ENCODE measurements at places on chromosomes 2 and 18.

GRCh38 chr2:108889907-108890306 lies 99.1 kb downstream of the EDAR start:
- DNase-seq: no peak

DNA sequence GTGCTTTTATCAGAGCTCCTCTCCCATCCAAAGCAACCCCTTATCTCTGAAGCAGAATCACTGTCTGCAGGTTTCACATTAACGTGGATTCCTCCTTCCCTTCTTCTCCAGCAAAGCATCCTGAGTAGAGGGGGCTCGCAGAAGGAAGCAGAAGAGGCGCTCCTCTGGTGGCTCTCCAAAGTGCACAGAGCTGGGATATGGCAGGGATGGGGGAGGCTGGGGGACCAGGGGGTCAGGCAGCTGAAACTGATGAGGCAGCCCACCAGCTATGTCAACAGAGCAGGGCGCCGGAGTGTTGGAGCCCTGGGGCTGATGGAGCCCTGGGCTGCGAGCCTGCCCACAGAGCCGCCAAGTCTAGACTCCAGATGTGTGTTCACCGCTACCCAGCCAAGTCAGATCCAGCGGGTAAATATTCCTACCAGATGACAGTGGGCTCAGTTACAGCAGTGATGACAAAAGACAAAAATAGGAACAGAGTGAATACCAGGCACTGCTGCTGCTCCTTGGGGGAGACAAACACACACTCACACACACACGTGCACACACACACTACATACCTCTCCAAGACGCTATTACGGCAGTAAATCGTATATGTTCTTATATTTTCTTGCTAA lies 678.3 kb upstream of the ID2 start:
- no peak for DNase-seq

GRCh38 chr18:44520981-44521667 lies 159.6 kb upstream of the SETBP1 start:
- no peak for DNase-seq

GRCh38 chr2:96839875-96840850 lies 3.7 kb downstream of the ANKRD23 start:
- DNase-seq: no peak

DNA sequence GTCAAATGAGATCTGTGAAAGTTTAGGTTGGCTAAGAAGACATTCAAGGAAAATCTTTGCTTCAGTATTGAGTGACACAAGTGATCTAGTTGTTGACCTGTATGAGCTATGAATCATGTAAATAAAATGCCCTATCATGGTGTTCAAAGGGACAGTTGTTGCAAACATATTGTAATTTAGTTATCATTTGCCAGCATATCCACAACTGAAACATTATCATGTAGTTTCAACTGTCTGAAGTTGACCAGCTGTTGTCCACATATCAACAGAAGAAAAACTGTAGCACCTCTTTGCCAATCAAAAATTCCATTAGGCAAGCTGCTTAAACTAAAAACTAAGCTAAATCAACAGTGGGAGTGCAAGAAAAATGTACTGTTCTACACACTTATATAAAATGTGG lies 527.1 kb upstream of the NRXN1 start:
- no peak for DNase-seq

DNA sequence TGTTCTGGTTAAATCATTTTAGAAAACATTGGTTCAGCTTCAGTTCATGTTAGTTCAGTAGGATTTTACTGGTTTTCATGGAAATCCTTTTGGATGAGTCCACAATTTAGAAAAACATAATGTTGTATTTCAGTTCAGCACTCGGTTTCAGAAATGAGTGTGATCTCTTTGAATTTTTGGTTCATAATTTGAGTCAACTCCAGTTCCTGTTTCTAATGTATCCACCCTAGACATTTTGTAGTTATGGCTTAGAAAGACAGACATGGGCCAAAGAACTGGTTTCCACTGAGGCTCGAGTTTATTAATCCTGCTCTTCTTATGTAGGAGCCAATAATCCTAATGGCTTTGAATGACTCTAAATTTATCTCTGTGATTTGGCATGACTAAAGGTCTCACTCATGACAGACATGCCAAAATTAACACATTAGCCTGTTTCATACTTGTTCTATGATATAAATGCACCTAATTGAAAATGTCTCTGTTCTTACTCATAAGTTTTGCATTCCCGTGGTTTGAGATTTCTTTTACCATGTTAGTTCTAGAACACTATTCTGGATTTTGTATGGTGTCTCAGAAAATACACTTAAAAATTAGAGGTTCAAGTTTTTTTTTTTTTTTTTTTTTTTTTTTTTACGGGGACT lies 82.3 kb upstream of the SPRED2 start:
- DNase-seq: no peak

DNA sequence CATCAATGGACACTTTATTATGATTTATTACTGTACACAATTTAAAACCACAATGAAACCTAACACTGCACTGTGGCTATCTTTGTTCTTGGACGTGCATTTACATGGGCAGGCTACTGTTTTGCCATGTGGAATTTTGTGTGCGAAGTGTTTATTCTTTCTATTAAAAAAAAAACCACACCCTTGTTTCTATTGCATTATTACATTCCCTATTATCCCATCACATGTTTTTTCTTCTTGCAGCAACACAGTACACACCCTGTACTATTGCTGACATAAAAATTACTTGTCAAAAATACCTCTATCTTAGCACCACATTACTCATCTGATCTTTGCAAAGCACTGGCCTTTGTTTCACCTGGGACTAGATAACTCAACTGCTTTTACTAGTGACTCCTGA lies 1.5 kb downstream of the RNF152 start:
- DNase-seq: no peak

DNA sequence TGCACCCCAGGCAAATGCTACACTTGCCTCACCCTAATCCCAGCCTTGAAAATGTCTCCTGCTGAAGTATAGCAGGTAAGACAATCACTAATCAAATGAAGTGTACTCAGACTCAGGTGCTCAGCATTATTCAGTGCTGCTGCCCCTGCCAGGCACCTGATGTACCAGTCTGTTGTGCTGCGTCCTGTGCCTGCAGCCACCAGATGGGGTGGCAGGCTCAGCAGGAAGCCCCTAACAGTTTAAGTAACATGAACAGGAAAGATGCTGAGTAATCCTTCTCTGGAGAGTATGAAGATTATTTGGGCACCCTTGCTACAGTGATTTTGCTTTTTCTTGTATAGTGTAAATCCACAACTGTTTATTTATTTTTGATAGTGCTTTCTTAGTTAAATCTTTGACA lies 69.1 kb downstream of the TACR1 start:
- no peak for DNase-seq

GRCh38 chr2:38218591-38218991 lies 142.6 kb upstream of the CYP1B1 start:
- no peak for DNase-seq

DNA sequence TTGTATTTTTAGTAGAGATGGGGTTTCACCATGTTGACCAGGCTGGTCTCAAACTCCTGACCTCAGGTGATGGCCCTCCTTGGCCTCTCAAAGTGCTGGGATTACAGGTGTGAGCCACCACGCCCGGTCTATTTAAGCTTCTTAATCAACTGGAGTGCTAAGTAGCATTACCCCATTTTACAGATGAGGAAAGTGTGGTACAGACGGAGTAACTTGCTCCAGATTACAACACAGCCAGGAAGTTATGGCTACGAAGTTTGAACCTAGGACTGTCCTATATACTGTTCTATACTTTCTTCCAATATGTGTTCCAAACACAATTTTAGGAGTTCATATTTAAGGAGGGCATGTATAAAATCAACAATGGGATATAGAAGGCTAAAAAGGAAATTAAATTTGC lies 197.7 kb downstream of the TGIF1 start:
- DNase-seq: no peak

GRCh38 chr2:146503366-146503765 lies 1341.5 kb upstream of the ACVR2A start:
- DNase-seq: no peak

DNA sequence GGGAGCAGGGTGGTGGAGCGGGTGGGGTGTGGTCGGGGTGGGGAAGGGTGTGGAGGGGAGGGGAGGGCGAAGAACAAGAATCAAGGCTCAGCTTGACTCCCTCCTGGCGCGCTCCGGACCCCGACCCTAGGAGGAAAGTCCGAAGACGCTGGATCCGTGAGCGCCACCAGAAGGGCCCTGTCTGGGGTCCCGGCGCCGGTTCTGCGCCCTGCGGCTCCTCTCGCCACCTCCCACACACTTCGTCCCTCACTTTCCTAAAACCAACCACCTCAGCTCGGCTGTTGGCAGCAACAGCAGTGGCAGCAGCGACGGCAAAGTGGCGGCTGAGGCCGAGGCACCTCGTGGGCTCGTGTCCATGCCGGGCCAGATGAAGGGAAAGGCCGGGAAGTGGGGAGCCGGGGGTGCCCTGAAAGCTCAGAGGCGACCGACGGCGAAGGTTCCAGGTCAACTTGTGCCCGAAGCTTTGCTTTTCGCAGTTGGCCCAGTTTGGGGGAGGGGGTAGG lies 2.1 kb downstream of the KLHL14 start:
- no peak for DNase-seq

GRCh38 chr2:23342075-23342474 lies 42.9 kb upstream of the KLHL29 start:
- DNase-seq: no peak

GRCh38 chr2:56369316-56369715 lies 185.5 kb downstream of the CCDC85A start:
- no peak for DNase-seq

- DNase-seq: no peak
Observed at GRCh38 chr2:42216694-42217093, 47.5 kb downstream of the EML4 start.

DNA sequence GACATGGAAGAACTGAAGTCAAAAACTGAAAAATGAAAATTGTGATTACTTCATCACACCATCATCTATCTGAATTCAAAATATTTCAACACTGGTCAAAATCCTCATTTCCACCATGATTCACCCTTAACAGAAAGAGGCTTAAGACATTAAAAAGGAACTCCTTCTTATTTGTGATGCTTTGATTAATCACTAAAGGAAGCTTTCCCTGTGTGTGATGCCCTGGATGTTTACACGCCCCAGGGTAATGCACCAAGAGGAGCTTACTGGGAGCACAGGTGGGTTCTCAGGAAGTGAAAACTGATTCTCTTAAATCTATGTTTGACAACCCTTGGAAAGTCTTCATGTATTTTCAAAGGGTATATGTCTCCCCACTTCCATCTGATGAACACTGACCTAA lies 11.5 kb downstream of the GRB14 start:
- no peak for DNase-seq

GRCh38 chr2:167924556-167924955 lies 322.8 kb downstream of the STK39 start:
- DNase-seq: peak; percentile 35

- peak; percentile 67 for DNase-seq
Observed at GRCh38 chr2:230987137-230988020, 8.5 kb upstream of the SPATA3 start.

- DNase-seq: no peak
Observed at GRCh38 chr2:64024259-64024949, 5.2 kb upstream of the VPS54 start.

DNA sequence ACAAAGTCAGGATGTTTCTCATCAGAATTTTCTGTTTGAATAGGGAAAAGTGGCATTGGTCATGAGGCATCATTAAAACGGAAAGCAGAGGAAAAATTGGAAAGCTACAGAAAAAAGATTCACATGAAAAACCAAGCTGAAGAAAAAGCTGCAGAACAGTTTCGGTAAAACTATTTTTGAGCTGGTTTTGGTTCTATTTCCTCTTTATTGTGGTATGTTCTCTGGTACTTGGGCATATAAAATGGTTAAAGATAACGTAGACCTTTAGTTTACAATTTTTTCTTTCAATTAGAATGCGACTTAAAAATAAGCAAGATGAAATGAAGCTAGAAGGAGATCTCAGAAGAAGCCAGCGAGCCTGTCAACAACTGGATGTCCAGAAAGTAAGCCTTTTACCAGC lies 7.6 kb downstream of the GPATCH11 start:
- DNase-seq: no peak

- no peak for DNase-seq
Observed at GRCh38 chr2:112173646-112174319, 35.6 kb downstream of the FBLN7 start.

GRCh38 chr2:3195641-3196476 lies 181.8 kb downstream of the EIPR1 start:
- DNase-seq: no peak

DNA sequence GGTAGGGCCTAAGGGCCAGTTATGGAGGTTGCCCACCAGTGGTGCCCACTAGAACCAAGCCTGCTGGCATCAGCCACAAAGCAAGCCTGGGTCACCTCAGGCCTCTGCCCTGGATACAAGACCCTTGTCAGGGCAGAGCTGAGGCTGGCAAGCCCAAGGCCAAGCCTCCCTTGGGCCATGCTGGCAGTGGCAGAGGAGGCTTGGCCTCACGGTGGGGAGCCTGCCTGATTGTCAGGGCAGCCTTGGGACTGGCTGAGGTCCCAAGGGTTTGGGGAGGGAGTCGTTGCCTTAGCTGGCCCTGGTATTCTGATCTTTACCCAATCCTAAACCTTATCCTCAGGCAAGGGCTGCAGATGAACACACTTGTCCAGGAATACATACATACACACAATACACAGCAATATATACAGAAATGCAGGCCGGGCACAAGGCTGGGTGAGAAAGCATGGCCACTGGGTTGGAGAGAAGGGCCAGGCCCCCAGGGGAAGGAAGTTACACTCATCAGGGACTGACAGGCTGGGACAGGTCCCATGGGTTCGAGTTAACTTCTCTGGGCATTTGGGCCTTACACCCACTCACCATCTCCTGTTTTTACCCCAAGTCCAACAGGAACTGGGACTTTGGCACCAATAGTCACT lies 21.0 kb downstream of the CCT7 start:
- DNase-seq: no peak

- no peak for DNase-seq
Observed at GRCh38 chr2:9739531-9739964, 103.7 kb upstream of the TAF1B start.

DNA sequence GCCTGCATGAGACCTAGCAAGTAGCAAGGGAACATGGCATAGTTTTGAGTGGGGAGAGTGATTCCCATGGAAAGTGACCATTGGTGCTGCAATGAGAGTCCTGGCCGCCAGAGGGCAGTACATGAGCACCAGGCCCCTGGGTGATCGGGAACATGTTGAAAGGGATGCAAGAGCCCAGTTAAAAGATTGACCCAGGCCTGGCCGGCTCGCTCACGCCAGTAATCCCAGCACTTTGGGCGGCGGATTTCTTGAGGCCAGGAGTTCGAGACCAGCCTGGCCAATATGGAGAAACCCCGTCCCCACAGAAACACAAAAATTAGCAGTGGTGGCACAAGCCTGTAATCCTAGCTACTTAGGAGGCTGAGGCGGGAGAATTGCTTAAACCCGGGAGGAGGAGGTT lies 22.2 kb downstream of the FAP start:
- peak; percentile 19 for DNase-seq

DNA sequence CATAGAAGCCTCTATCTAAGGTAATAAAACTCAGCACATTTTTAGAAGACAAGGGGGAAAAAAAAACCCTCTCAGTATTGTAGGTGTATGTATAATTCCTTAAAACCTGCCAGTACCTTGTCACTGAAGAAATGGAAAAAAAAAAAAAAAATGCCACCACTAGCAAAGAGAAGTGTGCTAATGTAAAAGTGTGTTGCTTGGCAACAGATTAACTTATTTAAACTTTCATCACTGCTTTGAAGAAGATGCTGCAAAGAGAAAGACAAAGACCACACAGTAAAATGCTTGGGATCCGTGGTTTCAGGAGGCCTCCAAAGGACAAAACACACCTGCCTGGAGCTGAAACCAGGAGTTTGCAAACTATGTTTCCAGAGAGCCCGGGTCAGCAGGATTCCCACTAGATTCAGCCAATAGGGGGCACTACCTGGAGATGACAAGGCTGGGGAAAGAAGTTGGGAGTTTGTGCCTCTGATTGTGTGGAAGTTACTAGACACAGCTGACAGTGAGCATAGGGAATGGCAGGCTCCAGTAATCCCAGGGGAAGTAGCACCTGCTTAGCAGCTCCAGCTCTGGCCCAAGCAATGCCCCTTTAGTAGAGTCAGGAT lies 169.1 kb upstream of the TRIB2 start:
- no peak for DNase-seq
